ENCODE measurements at places on chromosomes 7 and 10.

GRCh38 chr7:81111358-81111757 lies 192.5 kb upstream of the SEMA3C start:
- peak; percentile 98 for DNase-seq

DNA sequence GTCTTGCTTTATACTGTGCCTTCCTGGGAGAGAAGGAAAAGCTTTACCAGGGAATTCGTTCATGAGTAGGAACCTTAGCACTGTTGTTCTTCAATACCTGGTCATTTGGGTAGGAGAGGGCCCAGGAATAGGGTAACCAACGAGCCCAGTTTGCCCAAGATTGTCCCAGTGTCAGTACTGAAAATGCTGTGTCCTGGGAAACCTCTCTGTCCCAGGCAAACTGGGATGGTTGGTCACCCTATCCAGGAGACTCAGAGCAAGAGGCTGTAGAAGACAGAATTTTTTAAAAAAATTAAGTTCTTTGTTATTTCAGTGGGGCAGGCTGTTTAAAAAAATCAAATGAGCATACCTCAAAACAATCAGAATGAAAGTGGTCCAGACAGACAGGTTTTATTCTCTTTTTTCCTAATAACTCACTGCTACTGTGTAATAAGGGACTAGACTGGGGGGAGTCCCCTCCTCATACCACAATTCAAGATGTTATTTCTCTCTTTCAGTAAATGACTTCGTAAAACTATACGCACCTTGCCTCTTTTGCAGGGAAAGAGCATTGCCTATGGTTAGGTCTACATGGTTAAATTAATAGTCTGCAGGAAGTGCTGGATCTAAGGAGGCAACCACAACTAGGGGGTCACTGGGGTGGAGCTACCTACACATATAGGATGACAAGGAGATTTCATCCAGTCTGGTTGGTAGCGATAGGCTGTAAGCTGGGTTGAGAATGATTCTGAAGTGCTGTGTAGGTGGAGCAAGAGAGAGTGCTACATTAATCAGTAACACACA lies 41.1 kb upstream of the FAM133B start:
- DNase-seq: no peak

- DNase-seq: peak; percentile 80
Observed at GRCh38 chr7:80826520-80827238, 92.2 kb downstream of the SEMA3C start.

- DNase-seq: no peak
Observed at GRCh38 chr10:125091891-125092290, 68.5 kb downstream of the CTBP2 start.

GRCh38 chr10:123558651-123559050 lies 107.5 kb upstream of the GPR26 start:
- no peak for DNase-seq

DNA sequence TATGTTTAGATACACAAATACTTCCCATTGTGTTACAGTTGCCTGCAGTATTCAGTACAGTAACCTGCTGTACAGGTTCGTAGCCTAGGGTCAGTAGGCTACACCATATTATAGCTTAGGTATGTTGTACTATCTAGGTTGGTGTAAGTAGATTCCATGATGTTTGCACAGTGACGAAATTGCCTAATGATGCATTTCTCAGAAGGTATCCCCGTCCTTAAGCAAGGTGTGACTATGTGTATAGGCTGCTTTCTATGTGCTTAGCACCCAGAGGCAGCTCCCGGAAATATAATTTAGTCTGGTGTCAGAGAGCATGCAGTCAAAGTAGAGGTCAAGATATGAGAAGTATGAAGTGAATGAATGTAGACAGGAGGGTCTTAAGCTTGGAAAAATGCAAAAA lies 9.8 kb downstream of the MAPK8 start:
- no peak for DNase-seq

- DNase-seq: peak; percentile 38
Observed at GRCh38 chr10:114758331-114758730, 63.2 kb upstream of the FHIP2A start.

- DNase-seq: no peak
Observed at GRCh38 chr7:80770675-80771081, 132.2 kb downstream of the CD36 start.

DNA sequence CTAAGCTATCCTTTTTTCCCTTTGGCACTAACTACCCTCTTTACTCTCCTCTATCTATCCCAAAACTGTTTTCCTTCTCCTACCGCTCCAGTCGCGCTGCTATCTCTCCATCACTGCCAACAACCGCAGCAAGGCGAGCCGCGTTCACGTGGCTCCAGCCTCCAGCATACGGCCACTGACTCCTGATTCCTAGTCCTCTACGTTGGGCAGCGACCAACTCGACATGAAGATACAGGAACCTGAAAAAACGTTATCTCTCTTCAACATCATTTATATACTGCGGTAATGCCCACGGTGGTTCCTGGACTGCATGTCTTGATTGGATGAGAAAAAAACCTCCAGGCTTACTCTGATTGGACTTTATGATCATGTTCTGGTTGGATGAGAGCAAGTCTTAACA lies 129.5 kb downstream of the ZNF716 start:
- no peak for DNase-seq

- peak; percentile 62 for DNase-seq
Observed at GRCh38 chr7:12584930-12585329, 14.4 kb downstream of the SCIN start.

GRCh38 chr7:101622609-101623173 lies 6.4 kb downstream of the MYL10 start:
- DNase-seq: no peak

- DNase-seq: no peak
Observed at GRCh38 chr7:108628678-108629077, 59.0 kb downstream of the DNAJB9 start.

DNA sequence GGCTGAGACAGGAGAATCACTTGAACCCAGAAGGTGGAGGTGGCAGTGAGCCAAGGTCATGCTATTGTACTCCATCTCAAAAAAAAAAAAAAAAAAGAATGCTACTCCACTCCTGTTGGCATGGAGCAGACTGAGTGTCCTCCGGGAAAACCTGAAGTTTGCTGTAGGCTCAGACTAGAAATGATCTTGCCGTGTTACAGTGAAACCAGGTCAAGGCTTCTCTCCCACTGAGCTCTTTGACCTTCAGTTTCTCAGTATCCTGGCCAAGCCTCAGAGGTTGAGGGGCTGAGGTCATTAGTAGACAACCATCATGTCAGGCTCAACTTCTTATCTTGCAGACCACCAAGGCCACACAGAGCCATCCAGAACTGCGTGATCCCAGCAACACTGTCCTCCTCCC lies 348.6 kb upstream of the ZNF32 start:
- no peak for DNase-seq

DNA sequence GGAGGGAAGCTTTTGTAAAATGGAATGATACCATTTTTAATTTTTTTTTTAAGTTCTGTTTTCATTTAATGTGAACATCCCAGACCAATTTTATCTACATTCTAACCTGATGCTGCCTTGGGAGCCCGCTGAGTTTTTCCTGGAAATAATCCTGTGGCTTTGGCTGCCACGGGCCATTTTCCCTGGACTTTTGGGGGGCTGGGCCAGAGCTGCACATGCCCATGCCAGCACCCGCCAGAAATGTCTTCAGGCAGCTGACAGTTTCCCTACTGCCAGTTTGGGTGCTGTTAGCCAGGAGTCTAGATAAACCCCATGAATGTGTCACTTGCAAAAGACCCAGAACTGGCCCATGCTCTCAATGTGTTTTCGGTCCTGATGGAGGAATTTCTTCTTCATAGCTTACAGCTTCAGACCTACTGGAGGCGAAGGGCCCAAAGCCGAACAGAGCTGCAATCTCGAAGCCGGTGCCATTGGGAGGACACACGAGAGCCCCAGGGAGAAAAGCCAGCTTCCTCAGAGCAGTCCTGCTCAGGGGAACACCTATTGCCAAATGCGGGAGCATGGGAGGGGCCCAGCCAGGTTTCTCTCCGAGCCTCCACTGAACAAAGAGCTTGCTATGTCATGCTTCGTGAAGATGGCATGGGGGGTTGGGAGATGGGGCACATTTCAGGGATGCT lies 444.2 kb upstream of the MKI67 start:
- DNase-seq: no peak

- peak; percentile 13 for DNase-seq
Observed at GRCh38 chr10:125691160-125691981, 8.4 kb upstream of the TEX36 start.

DNA sequence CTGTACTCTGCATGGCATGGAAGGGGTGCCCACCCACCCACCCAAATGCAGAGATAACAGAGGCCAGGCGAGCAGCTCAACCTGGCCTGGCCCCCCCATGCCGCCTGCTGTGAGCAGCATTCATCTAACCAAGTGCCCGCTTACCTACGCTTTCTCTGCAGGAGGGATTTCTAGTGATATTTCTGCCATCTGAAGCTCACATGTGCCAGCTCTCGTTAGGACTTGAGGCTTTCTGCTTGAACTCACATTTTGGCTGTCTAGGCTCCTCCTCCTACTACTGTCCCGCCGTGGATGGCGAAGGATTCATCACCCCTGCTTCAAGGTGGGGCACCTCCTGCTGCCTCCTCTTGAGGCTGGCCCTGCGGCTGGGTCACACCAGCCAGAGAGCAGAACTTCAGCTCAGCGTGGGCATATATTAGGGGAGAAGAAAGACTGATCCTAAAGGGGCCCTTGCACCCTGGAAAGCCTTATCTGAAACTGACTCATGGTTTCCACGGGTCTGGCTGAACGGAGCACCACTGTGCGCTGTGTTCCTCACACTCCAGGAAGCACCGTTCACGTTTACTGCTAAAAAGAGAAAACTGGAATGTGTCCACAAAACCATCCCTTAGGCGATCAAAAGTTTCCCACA lies 45.5 kb downstream of the CTBP2 start:
- DNase-seq: no peak

GRCh38 chr10:101512738-101513137 lies 75.3 kb downstream of the POLL start:
- peak; percentile 58 for DNase-seq

GRCh38 chr10:103932971-103933370 lies 15.0 kb upstream of the STN1 start:
- DNase-seq: no peak

GRCh38 chr10:77636282-77636966 lies 1.2 kb downstream of the KCNMA1 start:
- no peak for DNase-seq

GRCh38 chr10:4190876-4191275 lies 405.9 kb upstream of the KLF6 start:
- no peak for DNase-seq

DNA sequence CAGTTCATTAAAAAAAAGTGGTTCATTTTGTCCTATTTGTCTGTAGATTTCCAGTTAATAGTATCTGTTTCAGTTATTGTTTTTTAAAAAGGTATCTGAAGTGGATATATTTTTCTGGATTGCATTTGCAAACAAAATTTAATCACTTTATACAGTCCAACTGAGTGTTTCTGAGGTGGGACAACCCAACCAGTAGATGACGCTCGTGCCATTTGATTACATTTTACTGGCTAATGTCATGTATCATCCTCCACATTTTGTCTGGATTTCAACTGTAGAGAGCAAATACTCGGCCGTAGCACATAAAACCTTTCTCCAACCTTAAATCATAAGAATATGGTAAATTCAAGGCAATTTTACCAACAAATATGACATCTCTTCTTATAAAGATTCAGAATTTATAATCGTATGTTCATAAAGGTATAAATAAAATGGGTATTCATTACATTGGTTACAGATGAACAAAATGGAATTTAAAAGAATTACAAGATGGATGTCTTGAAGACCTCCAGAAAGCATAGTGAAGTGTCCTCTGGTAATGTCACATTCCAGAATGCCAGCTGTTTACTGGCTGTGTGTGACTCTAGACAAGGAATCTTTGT lies 789.0 kb downstream of the PHTF2 start:
- peak; percentile 21 for DNase-seq

GRCh38 chr7:102935450-102936115 lies 22.8 kb downstream of the LRRC17 start:
- DNase-seq: peak; percentile 31

GRCh38 chr7:88200789-88201188 lies 19.0 kb downstream of the SRI start:
- no peak for DNase-seq

- DNase-seq: no peak
Observed at GRCh38 chr10:42932735-42933447, 144.0 kb upstream of the RET start.

- DNase-seq: no peak
Observed at GRCh38 chr10:47335906-47336305, 12.3 kb upstream of the RBP3 start.

GRCh38 chr10:15775513-15775912 lies 55.8 kb upstream of the ITGA8 start:
- DNase-seq: peak; percentile 80

DNA sequence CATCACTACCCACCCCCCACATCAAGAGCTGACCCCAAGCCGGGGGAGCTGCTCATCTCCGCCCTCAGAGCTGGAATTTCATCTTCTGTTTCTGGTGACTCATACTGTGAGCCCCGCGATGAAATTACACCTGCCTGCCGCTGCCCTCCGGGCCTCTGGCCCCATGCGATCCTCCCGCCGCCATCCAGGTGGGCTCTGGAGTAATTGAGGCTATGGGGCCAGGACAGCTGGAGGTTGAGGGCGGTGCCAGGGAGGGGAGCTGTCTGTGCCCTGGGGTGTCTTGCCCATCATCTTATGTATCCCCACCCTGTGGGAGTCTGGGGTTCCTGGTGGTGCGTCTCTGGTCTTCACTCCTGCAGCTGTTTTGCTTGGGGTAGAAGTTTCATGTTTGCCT lies 9.0 kb downstream of the GTF2IRD1 start:
- no peak for DNase-seq

DNA sequence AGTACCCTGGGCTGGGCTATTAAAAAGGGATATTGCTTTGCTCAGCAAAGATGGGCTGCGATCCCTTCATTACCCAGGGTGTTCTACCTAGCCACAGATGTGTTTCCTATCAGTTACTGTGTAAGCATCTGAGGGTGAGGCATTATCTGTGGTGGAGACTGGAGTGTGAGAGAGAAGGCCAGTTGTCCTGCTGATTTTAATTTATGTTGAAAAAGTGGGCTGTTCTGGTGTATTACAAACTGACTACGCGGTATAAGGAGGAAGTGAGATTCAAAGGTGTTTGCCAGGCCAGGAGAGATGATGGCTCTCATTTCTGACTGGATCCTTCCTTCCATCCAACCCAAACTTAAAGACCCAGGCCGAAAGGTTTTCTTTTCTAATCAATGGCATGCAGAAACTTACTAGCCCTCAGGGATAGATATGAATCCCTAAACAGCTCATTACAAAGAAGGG lies 7.6 kb downstream of the TCF7L2 start:
- no peak for DNase-seq

GRCh38 chr7:28354601-28355402 lies 57.5 kb upstream of the CREB5 start:
- DNase-seq: peak; percentile 83

DNA sequence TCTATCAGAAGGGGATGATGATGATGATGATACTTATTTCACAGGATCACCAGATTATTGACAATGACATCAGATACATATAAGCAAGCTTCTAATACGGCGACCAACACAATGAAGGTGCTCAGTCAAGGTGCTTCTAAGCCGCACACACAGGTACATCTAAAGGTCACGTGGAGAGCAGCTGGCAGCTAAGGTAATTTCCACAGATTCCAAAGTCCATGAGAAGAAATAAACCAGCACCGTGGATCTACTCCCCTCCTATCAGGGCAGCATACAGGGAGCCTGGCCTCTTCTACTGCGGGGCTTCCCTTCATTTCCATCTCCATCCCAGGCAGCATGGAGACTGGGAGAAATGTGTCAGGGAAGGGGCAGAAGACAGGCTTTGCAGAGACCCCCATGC lies 37.5 kb downstream of the DENND11 start:
- DNase-seq: no peak
